Activated naive CD4-positive, alpha-beta T cell treated with anti-CD3 and anti-CD28 coated beads for 36 hours (primary cell): ENCODE measurements at places on chromosomes 7 and 10.

- no peak overlapping the region for H3K27ac ChIP-seq
- H3K4me1 ChIP-seq: no peaks in the 10 kb centered on the region
- H3K4me3 ChIP-seq: no peak overlapping the region
- no peak for DNase-seq
- no peaks in the 10 kb centered on the region for H3K36me3 ChIP-seq
Observed at GRCh38 chr7:95545007-95545615, 51.2 kb downstream of the PDK4 start.

- no peak overlapping the region for H3K4me3 ChIP-seq
- peaks cover 59% of the 10 kb centered on the region for H3K4me1 ChIP-seq
- peaks cover 6% of the 10 kb centered on the region for H3K36me3 ChIP-seq
- DNase-seq: peak; percentile 14
- H3K27ac ChIP-seq: no peak overlapping the region
Observed at GRCh38 chr7:99112097-99112496, 31.8 kb downstream of the SMURF1 start.

- no peaks in the 10 kb centered on the region for H3K4me1 ChIP-seq
- no peak for DNase-seq
- no peak overlapping the region for H3K27ac ChIP-seq
- H3K4me3 ChIP-seq: no peak overlapping the region
- no peaks in the 10 kb centered on the region for H3K27me3 ChIP-seq
- H3K36me3 ChIP-seq: no peaks in the 10 kb centered on the region
Observed at GRCh38 chr7:131568970-131569369, 12.5 kb upstream of the PODXL start.

- H3K27me3 ChIP-seq: peaks cover 3% of the 10 kb centered on the region
- no peak for DNase-seq
- H3K4me3 ChIP-seq: no peak overlapping the region
- H3K27ac ChIP-seq: no peak overlapping the region
Observed at GRCh38 chr7:42285383-42285824, 48.4 kb upstream of the GLI3 start.

DNA sequence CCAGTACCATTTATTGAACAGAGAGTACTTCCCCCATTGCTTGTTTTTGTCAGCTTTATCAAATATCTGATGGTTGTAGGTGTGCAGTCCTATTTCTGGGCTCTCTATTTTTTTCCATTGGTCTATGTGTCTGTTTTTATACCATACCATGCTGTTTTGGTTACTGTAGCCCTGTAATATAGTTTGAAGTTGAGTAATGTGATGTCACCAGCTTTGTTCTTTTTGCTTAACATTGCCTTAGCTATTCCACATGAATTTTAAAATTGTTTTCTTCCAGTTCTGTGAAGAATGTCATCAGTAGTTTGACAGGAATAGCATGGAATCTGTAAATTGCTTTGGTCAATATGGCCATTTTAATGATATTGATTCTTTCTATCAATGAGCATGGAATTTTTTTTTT, 140.5 kb upstream of the RHOBTB1 start:
- H3K4me3 ChIP-seq: no peak overlapping the region
- no peaks in the 10 kb centered on the region for H3K4me1 ChIP-seq
- H3K27ac ChIP-seq: no peak overlapping the region
- H3K27me3 ChIP-seq: no peaks in the 10 kb centered on the region
- no peak for DNase-seq

DNA sequence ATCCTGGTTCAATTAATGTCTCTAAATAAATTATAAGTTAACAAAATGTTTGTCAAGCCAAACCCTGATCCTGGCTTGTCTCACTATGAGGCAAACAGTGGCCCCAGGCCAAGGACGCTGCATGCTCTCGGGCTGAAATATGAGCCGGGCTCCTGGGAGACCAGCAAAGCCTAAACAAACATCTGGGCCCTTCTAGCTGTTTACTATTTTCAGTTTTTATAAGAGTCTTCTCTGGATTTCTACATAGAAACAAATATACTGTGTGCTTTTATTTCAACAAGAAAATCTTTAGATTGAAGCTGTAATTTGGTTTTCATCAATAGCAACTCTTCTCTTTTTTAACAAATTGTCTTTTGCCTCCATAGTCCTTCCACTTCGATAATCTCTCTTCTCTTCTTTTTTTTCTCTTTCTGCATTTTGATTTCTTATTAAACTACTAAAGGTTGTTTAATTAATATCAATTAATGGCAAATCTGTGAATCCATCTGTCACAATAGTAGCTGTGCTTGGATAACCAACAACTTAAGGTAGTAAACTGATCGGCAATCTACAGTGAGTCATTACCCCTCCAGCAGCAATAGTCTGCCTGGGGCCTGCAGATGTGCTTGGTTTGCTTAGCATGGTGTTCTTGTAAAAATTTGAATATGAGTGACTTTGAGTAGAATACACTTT, 83.3 kb upstream of the DNAJC1 start:
- no peaks in the 10 kb centered on the region for H3K4me1 ChIP-seq
- H3K4me3 ChIP-seq: no peak overlapping the region
- no peaks in the 10 kb centered on the region for H3K36me3 ChIP-seq
- peaks cover 25% of the 10 kb centered on the region for H3K27me3 ChIP-seq
- no peak for DNase-seq
